Trophoblast cell (in vitro differentiated cells and primary cell): ENCODE measurements at places on chromosomes 6 and 20.

DNA sequence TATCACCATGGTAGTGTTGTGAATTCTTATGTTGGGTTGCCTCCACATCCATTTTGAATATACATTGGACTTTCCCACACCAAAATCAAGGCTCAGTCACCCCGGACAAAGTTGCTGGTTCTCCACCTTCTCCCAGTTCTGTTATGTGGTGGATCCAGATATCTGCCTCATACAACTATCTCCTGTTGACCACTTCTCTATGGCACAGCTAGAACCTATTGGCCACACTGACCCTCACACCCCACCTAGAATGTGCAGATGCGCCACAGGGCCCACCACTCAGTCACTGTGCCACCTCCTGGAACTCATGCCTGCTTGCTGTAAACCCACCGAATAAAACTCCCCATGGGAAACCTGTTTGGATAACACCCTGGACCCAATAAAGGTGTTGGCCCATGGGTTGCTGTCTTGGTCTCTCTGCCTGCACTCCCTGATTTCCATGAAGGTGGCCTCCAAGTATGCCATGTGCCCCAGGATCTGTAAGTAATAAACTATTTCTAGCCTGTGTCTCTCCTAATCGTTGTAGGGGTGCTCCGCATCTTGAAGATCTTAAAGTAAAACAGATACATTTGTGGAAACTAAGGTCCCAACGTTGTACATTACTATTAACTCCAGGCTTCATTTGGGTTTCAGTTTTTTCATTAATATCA lies 7.2 kb upstream of the NQO2 start:
- DNase-seq, result no peak

- DNase-seq, result no peak
These were observed 2.0 kb downstream of the ARMH2 start for GRCh38 chr6:24796616-24797290.

DNA sequence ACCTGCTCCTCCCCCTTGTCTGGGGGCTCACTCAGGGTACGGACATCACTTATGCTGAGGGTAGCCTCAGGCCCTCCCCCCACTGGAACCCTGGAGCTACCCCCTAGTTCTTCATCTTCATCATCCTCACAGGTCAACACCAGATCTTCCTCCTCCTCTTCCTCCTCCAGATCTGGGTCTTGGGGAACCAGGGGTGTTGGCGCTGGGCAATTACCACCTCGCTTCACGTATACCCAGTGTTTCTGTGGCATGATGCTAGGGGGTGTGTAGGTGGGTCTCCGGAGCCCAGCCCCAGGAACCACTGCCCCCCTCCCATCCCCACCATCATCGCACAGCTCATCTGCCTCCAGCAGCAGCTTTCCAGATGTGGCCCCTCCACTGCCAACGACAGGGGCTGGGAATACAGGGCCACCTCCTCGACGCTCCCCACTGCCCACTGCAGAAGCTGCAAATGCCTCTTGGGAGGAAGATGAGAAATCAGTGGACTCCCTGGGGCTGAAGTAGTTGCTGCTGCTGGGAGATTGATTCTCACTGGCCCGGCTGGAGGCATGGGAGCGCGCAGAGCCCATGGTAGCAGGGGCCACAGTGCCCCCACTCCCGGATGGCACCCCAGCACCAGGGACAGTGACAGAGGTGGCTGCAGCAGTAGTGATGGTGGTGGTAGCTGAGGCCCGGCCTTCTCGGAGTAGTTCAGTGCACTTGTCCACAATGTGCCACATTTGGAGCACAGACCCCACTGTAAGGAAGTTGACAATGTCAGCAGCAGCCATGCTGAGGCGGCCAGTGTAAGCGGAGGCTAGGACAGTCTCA lies 1.5 kb downstream of the ZBTB22 start:
- no peak for DNase-seq

- no peak for DNase-seq
These were observed 5.9 kb downstream of the NUDT3 start for GRCh38 chr6:34386316-34387137.

GRCh38 chr6:88268508-88268907 lies 102.4 kb upstream of the CNR1 start:
- no peak for DNase-seq

DNA sequence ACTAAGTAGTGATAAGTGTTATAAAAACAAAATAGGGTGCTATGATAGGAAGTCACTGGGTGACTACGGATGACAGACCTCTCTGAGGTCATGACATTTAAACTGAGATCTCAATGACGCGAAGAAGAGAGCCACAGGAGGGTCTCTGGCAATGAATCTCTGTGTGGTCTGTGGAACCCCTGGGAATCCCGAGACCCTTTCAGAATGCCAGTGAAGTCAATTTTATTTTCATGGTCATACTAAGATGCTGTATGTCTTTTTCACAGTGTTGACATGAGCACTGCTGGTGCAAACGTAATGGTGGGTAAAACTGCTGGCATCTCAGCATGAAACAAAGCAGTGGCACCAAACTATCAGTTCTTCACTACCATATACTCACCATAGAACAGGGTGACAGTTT lies 155.0 kb downstream of the GJA10 start:
- no peak for DNase-seq

DNA sequence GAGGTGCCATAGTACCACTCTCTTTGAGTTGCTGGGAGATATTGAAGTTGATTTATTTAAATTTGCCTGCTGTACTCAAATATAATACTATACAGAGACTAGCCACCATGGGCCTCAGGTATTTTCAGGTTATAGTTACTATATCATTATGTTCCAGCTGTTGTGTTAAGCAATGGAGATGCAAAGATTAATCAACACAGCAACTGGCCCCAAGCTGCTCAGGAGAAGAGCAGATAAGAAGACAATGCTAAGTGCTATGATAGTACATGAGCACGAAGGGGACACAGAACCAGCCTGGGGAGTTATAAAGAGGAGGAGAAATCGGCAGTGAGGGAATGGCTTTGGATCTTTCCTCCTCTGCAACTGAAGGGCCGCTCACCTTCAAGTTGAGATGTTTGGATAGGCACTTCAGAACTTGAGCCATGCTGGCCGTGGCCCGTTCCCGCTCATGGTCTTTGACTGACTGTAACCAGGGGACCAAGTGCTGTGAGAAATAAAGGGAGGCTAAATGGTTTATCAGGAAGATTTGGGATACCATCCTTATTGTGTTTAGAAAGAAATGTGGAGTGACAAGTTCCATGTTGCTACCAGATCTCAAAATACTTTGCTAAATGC lies 24.3 kb upstream of the RPN2 start:
- DNase-seq, result no peak

DNA sequence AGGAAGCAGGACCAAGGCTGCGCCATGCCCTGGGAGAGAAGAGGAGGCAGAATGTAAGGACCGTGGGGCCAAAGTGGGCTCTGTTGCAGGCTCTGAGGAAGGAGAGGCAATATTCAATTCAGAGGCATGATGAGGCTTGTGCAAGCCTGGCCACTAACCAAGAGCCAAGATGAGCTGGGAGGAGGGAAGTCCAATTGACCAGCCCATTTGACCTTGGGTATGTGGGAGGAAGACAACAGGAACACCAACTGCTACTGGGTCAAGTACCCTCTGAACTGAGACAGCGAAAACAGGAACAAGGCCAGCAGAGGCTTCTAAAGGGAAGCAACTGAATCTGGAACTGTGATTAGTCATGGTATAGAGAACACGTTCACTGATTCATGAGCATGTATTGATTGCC lies 779.6 kb downstream of the MAFB start:
- no peak for DNase-seq

- no peak for DNase-seq
These were observed 19.0 kb downstream of the SRC start for GRCh38 chr20:37364927-37365272.

DNA sequence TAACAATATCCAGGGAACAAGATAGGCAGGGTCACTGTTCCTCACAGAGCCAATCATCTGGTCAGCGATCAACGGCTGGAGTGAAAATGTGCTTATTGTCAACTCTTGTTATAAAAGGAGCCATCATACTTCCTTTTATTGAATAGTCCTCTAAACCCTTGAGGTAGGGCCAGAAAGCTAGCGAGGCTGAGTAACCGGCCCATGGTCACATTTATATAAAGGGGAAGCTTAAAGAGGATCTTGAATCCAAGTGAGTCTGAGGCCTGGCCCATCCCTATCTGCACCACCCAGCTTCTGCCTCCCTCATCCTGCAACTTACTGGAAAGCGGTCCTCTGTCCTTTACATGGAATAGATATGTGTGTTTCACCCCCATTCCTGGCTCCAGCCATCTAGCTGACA lies 9.5 kb downstream of the PHACTR3 start:
- no peak for DNase-seq

- DNase-seq, result peak; percentile 28
These were observed 57.8 kb upstream of the EDN1 start for GRCh38 chr6:12232339-12232738.

DNA sequence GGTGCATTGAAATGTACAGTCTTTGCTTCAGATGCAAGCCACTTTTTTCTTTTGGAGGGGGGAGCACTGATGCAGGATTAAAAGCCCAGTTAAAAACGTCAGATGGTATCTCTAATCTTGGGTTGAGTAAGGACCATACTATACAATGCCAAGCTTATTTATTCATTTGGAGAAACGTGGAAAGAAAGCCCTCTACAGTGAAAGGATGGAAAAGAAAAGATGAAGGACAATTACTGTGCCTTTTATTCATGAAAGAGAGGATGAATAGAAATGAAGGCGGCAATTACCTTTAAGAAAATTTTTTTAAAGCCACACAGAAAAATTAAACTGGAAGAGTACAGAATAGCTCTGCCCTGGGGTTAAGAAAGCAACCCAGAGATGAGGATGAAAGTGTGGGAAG lies 2.7 kb downstream of the B3GAT2 start:
- DNase-seq, result no peak

GRCh38 chr6:5540370-5540769 lies 279.1 kb downstream of the FARS2 start:
- no peak for DNase-seq

DNA sequence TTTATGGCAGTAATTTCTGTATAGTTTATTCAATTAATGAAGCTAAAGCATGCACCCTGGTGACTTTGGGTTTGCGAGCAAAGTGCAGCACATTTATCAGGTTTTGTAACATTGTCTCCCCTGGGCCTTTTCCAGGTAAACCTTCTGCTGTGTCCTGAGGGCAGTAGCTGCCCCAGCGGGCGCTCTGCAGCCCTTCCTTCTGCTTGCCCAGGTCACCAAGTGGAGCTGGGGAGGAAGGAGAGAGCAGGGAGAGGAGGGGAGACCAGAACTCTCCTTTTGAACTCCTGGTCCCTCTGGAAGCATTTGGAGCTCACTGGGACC lies 145.6 kb downstream of the DLL1 start:
- no peak for DNase-seq
